ENCODE measurements at places on chromosomes 11 and 22. TPM values are rescaled to one million over a fixed set of nuclear protein-coding genes. Genes with fewer than 3 reads are reported as not detected.

DNA sequence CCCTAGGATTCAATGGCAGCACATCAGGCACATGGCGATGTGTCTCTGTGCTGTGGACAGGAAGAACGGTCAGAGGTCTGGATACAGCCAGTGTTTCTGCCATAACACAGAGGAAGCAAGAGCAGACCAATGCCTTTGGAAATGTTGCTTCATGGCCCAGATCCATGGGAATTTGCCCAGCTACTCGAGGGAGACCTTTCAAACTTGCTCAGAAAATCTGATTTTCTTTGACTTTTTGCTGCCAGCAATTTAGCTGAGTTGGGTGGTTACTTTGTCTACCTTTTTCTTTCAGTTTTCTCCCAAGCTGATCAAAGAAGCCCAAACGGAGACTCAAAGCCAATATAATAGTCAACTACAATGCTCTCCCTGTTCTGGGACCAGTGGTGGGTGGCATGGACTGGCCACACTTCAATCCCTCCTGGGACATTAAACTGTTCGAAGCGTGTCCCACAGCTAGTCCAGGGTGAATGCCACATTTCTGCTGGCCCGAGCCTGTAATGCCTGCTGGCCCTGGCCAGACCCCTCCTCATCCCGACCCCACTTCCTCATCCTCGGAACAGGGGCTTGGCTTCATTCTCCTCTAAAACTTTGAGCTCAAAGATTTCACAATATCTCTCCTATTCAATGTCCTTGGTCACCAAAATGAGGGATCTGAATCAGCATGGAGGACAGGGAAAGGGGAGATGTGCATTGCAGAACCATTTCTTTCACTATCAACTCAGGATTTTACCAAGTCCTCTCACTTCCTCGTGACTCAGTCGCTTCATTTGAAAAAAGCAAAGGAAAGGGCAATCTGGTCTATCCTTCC is 93.3 kb downstream of the ABTB2 start:
- DNase-seq, result no peak

GRCh38 chr11:13629779-13630178 is 38.7 kb upstream of the FAR1 start:
- no peak for DNase-seq

GRCh38 chr11:73402834-73403185 is 26.6 kb downstream of the RELT start:
- no peak for DNase-seq

GRCh38 chr22:42865536-42865935 is 8.5 kb upstream of the ARFGAP3 start:
- DNase-seq, result no peak

DNA sequence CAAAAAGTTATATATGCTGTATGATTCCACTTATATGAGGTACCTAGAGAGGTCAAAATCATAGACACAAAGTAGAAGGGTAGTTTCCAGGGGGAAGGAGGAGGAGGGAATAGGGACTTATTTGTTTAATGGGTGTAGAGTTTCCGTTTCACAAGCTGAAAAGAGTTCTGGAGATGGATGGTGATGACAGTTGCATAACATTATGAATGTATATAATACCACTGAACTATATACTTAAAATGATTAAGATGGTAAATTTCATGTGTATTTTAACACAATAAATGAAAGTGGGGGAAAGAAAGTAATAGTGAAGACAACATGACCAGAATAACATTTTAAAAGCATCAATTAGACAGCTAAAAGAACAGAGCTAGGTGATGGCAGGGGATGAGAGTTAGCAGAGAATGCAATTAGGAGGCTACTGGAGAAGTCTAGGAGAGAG is 51.2 kb downstream of the MRTFA start:
- no peak for DNase-seq

DNA sequence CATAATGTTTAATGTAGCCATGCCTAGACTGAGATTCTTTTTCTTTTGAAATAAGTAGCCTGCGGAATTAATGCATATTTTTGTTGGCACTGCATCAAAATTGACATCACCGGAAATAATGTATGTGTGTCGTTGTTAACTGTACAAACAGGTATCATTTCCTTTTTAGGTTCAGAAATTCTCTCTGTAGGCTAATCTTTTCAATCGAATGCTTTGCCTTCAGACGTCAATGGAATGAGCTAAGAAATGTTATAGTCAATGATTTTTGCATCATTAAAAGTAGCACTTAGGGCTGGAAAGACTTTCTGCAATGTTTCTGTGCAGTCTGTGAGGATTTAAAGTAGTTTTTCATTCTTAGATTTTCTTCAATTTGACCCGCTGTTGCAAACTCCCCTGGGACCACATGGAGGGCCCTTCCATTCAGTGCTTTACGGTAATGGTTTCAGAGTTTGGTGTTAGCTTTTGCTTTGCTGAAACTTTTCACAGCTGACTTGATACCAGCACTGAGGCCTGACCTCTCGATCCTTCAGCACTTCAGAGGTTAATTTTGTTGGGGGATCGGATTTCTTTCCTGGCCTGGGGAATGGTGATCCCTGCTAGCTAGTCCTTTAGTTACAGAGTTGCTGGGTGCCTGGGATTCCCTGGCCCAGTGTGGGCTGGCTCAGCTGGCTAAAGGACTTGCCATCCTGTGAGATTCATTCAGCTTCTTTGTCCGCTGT is 137.8 kb downstream of the DBX1 start:
- DNase-seq, result no peak

DNA sequence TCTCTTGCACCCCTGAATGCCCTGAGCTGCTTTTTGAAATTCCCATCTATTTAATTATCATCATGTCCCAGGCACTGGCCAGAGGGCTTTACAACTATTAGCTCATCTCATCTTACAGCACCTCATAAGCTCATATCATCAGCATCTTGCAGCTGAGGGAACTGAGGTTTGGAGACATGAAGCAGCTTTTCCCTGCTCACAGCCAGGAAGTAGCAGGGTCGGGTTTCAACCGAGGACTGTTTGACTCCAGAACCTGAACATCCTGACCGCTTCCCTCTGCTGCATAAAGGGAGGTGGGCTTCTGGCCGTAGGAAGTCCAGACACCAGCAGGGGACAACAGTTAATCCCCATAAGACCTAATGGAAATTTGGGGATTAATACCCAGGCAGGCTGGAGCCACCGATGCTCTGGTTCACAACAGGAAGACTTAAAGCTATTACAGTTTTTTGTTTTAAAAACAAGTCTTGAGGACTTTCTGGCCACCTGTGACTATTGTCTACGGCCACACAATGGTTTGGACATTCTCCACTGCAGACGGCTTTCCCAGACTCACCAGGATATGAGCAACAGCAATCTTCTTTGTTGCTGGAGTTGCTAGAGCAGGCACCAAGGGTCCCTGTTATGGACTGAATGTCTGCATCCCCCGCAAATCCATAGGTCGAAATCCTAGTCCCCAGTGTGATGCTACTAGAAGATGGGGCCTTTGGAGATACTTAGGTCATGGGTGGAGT is 47.4 kb downstream of the CHST1 start:
- no peak for DNase-seq

DNA sequence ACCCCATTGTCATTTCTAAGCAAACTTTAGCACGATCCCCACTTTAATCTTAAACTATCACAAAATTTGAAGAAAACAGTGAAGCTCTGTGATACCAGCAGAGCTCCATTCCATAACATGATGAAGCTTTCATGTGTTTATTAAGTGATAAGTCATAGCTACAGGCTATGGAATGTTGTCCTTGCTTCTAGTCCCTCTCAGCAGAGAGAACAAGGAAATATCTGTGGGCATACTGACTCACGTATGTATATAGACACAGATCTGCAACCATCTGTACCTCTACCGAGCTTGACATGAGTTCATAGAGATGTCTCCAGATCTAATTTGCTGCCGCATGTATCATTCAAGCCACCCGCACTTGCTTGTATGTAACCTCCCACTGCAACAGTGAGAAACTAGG is 588.9 kb downstream of the ETS1 start:
- no peak for DNase-seq

MFRP gene
- total RNA-seq, result not detected

APOBEC3A gene
- total RNA-seq, result not detected

ZNF280B gene
- total RNA-seq, result 1.0 TPM

POGLUT3 gene
- total RNA-seq, result 6.3 TPM
